ENCODE measurements at places on chromosomes 7 and 10.

- no peak for DNase-seq
Measured at GRCh38 chr7:94781236-94781635, 125.3 kb upstream of the SGCE start.

GRCh38 chr7:20534543-20534942, 80.9 kb upstream of the ABCB5 start:
- DNase-seq = no peak

GRCh38 chr7:27179030-27179429, 4.9 kb upstream of the HOXA10 start:
- DNase-seq = no peak

- no peak for DNase-seq
Measured at GRCh38 chr7:40793132-40793531, 658.3 kb downstream of the SUGCT start.

GRCh38 chr10:92180399-92180798, 110.5 kb downstream of the CPEB3 start:
- no peak for DNase-seq

GRCh38 chr10:93075369-93076221, 1.9 kb downstream of the CYP26A1 start:
- DNase-seq = no peak

- peak; percentile 22 for DNase-seq
Measured at GRCh38 chr10:92493362-92493761, 80.5 kb downstream of the IDE start.

- DNase-seq = no peak
Measured at GRCh38 chr10:63921908-63922467, 400.8 kb downstream of the REEP3 start.

DNA sequence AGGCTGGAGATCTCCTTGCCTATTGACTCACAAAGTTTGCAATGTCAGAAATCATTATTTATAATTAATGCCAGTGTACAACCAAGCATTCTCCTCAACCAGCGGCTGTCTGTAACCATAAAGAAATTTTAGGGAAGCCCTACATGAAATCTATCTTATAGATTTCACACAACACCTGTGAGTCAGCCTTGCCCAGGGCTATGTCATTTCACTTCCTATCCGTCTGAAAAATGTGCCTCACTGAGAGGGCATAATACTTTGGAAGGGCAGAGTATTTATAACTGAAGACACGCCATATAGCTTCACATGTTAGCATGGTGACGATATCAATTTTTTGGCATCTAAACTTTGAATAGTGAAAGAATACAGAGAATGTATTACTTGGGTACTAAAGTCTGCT, 296.6 kb upstream of the ETV1 start:
- peak; percentile 35 for DNase-seq

DNA sequence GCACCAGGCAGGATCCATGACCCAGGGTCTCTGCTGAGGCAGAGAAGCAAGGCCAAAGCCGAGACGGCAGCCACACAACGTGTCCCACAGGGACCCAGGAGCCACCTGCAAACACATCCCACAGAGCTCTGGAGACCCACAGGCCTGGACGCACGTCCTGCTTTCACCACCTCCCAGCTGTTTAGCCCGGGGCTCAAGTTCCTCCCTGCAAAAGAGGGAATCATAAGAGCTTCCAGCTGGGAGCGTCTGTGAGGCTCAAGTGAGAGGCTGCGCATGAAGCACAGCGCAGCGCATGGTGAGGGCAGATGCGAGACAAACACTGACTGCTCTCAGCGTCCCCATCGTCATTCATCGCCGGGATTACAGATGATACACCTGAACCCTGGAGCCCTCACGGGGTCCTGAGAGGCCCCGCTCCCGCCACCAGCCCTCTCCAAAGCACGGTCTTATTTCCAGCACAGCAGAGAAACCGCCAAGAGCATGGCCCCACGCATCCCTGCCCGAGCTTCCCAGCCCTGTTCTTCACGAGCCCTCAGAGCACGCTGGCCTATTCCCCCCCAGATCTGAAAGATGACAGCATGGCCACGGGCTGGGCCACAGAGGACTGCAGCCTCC, 88.7 kb downstream of the MAD1L1 start:
- no peak for DNase-seq

DNA sequence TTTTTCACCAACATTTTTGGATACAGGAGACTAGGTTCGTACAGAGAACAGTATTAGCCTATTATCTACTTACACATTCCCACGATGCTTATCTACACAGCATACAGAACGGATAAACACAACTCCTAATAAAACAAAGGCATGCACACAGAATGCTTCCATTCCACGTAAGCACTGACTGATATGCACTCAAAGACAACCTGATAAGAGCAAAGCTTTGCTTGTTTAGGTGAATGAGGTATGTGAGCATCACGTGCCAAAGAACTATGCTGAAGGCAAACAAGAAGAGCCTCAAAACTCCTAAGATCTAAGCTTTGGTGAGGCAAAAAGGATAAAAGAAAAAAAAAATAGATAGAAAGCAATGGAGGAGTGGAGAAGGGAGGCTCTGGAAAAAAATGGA, 413.5 kb upstream of the LRRN3 start:
- DNase-seq = no peak

- peak; percentile 7 for DNase-seq
Measured at GRCh38 chr7:11170863-11171568, 197.3 kb downstream of the PHF14 start.

- peak; percentile 26 for DNase-seq
Measured at GRCh38 chr10:72697716-72698115, 5.8 kb downstream of the MCU start.

DNA sequence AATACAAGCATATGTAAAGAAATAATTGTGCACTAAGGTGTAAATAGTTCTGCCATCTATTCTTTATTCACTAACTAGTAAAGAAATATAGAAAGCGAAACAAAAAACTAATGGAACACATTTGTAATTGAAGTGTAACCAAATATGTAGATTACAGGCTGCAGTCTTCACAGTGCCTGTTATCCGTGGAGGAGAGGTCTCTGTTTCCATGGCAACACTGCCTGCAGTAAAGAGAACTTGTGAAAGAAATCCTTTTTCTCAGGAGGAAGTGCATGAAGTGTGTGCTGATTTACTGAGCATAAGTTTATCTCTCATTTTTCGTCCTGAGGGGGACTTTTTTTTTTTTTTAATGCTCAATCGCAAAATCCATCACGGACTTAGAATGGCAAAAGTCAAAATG, 102.5 kb downstream of the APBB1IP start:
- no peak for DNase-seq

DNA sequence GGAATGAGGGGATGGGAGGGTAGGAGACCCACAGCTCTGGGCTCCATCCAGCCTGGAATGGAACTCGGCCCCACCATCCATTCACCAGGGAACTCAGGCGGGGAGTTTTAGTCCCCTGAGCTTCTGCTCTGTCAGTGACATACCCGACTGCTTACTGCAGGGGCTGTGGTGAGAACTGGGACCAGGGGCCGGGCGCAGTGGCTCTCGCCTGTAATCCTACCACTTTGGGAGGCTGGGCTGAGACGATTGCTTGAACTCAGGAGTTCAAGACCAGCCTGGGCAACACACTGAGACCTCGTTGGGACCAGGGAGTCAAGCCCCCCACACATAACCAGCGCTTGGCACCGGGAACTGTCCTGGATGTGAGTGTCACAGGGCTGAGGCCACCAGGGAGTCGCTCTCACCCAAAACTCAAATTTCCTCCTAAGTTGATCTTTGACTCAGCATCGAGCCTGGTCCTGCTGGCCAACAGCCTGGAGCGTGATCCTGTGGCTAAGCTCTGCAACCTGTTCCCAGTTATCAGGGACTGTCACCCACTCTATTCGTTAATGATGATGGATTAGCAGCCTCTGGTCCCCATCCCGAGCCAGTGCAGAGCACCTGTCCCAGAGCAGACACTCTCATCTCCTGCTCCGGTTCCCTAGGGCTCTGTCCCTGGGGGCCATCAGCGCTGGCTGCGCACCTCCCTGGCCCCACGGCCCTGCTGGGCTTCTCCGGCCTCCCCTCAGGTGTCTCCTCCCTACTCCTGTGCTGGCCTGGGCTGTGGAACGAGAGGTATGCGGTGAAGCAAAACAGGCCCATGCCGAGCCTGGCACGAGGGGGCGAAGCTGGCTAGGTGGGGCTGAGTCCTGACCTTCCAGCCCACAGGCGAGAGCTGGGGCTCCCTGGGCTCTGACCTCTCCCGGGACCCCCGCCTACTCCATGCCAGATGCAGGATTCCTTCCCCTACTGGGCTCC, 902 bp upstream of the CLDN15 start:
- no peak for DNase-seq

GRCh38 chr10:6988654-6989053, 408.6 kb upstream of the PRKCQ start:
- no peak for DNase-seq

DNA sequence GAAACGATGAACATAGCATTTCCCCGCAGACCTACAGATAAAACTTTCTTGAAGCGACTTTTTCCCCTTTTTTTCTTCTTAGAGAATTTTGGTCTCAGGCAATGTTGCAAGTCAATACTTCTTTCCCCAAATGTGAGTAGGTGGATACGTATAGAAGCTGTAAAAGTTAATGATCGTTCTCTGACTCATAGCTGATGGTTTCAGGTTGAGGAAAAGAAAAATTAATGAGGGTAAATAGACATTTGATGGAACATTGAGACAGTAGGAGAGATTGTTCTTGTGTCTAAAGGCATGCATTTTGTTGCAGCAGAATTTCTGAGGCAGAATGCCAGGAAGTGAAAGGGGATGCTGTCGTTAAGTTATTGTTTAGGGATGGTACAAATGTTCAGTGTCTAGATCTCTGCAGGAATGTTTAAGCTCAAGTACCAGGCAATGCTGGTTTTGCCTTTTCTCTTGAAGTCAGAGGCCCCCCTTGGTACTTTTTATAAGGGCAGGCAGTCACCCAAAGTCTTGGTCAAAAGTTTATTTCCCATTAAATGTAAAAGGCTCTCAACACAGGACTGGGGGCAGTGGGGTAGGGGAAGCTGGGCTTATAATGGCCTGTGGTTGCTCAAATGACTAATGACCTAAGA, 9.3 kb downstream of the TCF7L2 start:
- DNase-seq = peak; percentile 57

DNA sequence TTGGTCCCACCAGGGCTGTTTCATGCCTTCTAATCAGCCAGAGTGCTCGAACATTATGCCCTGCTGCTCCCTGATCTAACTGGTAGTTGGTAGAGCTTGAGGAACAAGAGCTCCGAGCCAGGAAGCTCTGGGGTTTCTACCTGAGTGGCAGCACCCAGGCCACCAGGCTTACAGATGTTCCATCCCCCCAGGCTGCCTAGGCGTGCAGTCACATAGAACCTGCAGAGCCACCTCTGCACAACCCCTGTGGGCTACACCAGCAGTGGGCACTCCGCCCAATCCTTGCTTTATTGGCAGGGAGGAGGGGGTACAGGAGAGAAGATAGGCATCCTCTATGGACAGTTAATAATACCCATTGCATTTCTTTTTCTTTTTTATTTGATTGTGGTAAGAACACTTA, 21.8 kb downstream of the MAP3K8 start:
- no peak for DNase-seq

DNA sequence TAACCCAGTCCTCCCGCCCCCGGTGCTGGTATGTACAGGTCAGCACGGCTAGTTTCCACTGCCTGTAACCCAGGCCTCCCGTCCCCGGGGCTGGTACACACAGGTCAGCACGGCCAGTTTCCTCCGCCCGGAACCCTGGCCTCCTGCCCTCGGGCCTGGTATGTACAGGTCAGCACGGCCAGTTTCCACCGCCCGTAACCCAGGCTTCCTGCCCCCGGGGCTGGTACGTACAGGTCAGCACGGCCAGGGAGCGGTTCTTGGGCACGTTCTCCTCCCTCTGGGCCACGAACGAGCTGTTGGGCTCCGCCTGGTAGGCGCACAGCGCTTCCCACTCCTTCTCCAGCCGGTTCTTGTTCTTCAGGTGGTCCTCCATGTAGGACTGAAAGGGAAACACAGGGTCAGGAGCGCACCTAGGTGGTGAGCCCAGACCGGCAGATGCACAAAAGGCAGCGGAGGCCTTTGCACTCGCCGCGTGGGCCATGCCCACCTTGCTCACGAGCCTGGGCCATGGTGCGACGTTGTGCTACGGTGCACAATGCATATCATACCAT, 284.4 kb downstream of the DNAJB6 start:
- no peak for DNase-seq

DNA sequence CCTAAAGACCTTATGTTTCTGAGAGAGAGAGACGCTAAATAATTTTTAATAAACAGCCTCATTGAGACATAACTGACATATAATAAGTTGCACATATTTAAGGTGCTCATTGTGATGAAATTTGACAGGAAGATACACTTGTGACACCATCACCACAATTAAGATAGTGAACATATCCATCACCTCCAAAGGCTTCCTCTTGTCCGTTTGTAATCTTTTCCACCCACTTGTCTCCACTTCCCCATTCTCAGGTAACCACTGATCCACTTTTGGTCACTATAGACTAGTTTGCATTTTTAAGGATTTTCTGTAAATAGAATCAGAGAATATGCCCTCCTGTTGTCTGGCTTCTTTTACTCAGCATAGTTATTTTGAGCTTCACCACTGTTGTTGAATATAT, 195.1 kb upstream of the WDR11 start:
- DNase-seq = no peak

GRCh38 chr10:54904833-54905232, 103.8 kb upstream of the PCDH15 start:
- DNase-seq = no peak

GRCh38 chr7:106538638-106539037, 122.3 kb downstream of the CCDC71L start:
- DNase-seq = no peak

DNA sequence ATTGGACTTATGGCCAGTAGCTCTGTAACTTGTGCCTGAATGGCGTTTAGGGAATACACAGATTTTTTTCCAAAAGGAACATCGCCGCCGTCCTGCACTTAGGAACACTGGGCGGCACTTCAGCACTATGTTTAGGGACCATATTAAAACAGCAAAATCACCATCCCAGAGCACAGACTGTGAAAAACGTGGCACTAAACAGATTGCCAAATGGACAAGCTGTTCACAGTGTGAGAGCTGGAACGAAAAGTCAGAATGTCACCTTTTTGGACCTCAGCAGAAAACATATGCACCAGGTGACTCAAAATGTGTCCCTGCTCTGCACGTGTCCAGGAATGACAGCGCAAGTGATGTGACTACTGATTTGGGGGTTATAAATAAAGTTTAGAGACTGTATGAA, 87.9 kb downstream of the ODAD2 start:
- DNase-seq = no peak

DNA sequence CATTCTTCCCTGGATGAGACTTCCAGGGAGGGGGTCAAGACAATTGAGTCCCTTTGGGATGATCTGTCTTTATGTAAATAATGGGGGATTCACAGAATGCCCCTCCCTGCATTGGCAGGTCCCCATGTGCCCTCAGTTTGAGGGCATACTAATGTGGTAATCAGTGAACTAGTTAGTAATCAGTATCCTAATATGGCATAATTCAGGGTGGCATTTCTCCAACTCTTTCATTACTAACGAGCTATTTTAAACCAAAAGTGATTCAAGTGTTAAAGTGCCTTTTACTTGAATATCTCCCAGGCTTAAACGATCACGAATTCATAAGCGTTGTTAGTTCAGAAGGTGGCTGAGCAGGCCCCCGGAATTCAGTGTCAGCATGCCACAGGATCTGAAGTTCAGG, 1.6 kb upstream of the DNAJB6 start:
- DNase-seq = no peak
